ENCODE measurements at places on chromosomes 2 and 18.

DNA sequence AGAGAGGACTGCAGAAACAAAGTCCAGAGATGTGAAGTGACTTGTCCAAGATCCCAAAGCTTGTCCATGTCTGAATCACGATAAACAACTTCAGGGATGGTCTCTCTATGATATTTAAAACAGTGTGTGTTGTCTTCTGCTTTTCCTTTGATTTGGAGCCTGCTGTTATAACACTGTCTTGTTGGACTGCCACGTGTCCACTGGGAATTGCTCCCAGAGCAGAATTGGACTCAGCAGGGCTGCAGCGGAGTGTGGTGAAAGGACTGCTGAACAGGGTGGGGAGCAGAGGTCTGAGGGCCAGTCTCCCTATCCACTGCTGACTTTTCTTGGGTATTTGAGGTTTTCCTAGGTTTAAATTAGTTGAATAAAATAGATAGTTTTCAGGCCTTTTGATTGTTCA, 68.3 kb downstream of the IL1R2 start:
- no peak overlapping the region for H3K27ac ChIP-seq
- H3K27me3 ChIP-seq, result no peaks in the 10 kb centered on the region
- no peaks in the 10 kb centered on the region for H3K36me3 ChIP-seq
- peaks cover 43% of the 10 kb centered on the region for H3K4me1 ChIP-seq
- DNase-seq, result no peak

GRCh38 chr2:196963043-196963442, 36.5 kb upstream of the PGAP1 start:
- DNase-seq, result no peak
- no peaks in the 10 kb centered on the region for H3K4me1 ChIP-seq
- no peaks in the 10 kb centered on the region for H3K27me3 ChIP-seq
- no peak overlapping the region for H3K27ac ChIP-seq
- no peak overlapping the region for H3K4me3 ChIP-seq

GRCh38 chr18:2172881-2173280, 398.4 kb downstream of the METTL4 start:
- no peaks in the 10 kb centered on the region for H3K36me3 ChIP-seq
- H3K27me3 ChIP-seq, result no peaks in the 10 kb centered on the region
- H3K4me3 ChIP-seq, result no peak overlapping the region

DNA sequence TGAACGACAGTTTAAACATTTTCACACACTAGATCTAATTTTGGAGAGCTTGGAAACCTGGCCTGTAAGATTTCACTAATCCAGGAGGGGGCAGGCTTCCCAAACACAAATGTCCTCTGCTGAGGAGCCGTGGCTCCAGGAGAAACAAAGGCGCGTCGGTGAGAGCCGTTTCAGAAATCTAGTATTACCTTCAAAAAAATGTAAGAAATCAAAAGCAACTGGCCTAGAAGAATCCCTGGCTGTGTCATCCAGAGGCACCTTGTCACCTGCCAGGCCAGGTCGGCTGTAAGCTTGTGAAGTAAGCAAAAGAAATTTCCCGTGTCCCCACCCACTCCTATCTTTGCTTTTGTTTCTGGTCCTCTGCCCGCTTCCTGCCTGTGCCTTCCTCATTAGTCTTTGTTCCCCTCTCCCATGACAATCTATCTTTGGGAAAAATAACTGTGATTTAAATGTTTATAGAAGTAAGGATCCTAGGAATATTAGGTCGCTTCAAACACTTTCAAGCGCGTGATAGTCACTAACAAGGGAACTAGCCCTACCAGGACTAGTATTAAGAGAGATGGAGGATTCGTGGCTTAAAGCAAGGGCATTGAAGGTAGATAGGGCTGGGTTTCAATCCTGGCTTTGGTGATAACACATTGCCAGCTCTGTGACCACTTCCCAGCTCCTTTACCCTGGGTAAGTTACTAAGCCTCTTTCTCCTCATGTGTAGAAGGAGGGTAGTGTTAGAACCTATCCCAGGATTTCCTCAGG, 99.5 kb upstream of the STK39 start:
- H3K4me3 ChIP-seq, result peak overlapping the region; percentile 52
- no peak overlapping the region for H3K27ac ChIP-seq
- DNase-seq, result peak; percentile 68
- H3K36me3 ChIP-seq, result no peaks in the 10 kb centered on the region
- no peaks in the 10 kb centered on the region for H3K27me3 ChIP-seq

GRCh38 chr18:50111398-50111797, 83.5 kb downstream of the MYO5B start:
- no peaks in the 10 kb centered on the region for H3K27me3 ChIP-seq
- no peaks in the 10 kb centered on the region for H3K36me3 ChIP-seq
- peaks cover 3% of the 10 kb centered on the region for H3K4me1 ChIP-seq
- H3K4me3 ChIP-seq, result no peak overlapping the region

- H3K27ac ChIP-seq, result peak overlapping the region; percentile 72
- H3K4me1 ChIP-seq, result no peaks in the 10 kb centered on the region
- no peaks in the 10 kb centered on the region for H3K27me3 ChIP-seq
- peak overlapping the region; percentile 67 for H3K4me3 ChIP-seq
- peak; percentile 93 for DNase-seq
- H3K36me3 ChIP-seq, result no peaks in the 10 kb centered on the region
These were observed 48.5 kb downstream of the KCNIP3 start for GRCh38 chr2:95345563-95346230.

DNA sequence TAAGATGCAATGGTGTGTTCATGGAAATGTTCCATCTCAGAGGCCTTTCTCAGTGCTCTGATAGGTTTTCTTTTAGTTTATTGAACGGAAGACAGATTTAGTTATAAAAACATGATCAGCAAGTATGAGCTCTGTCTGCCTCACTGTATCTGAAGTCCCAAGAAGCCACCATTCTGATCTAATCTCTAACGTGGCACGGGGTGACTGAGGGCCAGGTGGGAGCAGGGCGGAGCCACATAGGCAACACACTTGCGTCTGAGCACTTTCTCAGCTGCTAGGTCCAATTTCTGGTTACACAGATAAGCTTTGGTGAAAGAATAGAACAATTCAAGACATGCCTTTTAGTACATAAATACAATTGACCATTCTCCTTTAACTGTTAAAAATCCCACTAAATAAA, 60.4 kb downstream of the SNTG2 start:
- H3K4me3 ChIP-seq, result no peak overlapping the region
- DNase-seq, result no peak
- no peak overlapping the region for H3K27ac ChIP-seq
- no peaks in the 10 kb centered on the region for H3K27me3 ChIP-seq

GRCh38 chr2:2260696-2261268, 70.3 kb downstream of the MYT1L start:
- no peaks in the 10 kb centered on the region for H3K27me3 ChIP-seq
- no peak overlapping the region for H3K27ac ChIP-seq
- DNase-seq, result no peak
- no peaks in the 10 kb centered on the region for H3K4me1 ChIP-seq
- H3K4me3 ChIP-seq, result no peak overlapping the region

GRCh38 chr2:43196768-43197587, 29.4 kb downstream of the ZFP36L2 start:
- DNase-seq, result no peak
- no peak overlapping the region for H3K4me3 ChIP-seq
- H3K27ac ChIP-seq, result no peak overlapping the region
- no peaks in the 10 kb centered on the region for H3K4me1 ChIP-seq
- H3K27me3 ChIP-seq, result no peaks in the 10 kb centered on the region

- H3K36me3 ChIP-seq, result no peaks in the 10 kb centered on the region
- no peak overlapping the region for H3K27ac ChIP-seq
- DNase-seq, result peak; percentile 54
- H3K4me3 ChIP-seq, result peak overlapping the region; percentile 35
- H3K4me1 ChIP-seq, result peaks cover 20% of the 10 kb centered on the region
These were observed 567 bp downstream of the TMEM200C start for GRCh38 chr18:5894611-5895298.

GRCh38 chr2:110955556-110955955, 165.2 kb upstream of the BCL2L11 start:
- H3K4me1 ChIP-seq, result no peaks in the 10 kb centered on the region
- no peak for DNase-seq
- H3K27me3 ChIP-seq, result no peaks in the 10 kb centered on the region

GRCh38 chr2:131657895-131658768, 130.4 kb downstream of the CCDC74A start:
- H3K27ac ChIP-seq, result no peak overlapping the region
- no peak overlapping the region for H3K4me3 ChIP-seq
- H3K4me1 ChIP-seq, result no peaks in the 10 kb centered on the region
- H3K36me3 ChIP-seq, result no peaks in the 10 kb centered on the region

GRCh38 chr2:88019985-88020384, 3.6 kb upstream of the RNU2-63P start:
- no peaks in the 10 kb centered on the region for H3K27me3 ChIP-seq
- DNase-seq, result no peak
- no peak overlapping the region for H3K27ac ChIP-seq
- no peaks in the 10 kb centered on the region for H3K36me3 ChIP-seq
- peaks cover 3% of the 10 kb centered on the region for H3K4me1 ChIP-seq
- H3K4me3 ChIP-seq, result no peak overlapping the region

GRCh38 chr2:31324016-31324633, 90.2 kb downstream of the EHD3 start:
- no peak for DNase-seq
- no peaks in the 10 kb centered on the region for H3K36me3 ChIP-seq
- peak overlapping the region; percentile 24 for H3K27ac ChIP-seq
- peak overlapping the region; percentile 18 for H3K4me3 ChIP-seq
- H3K27me3 ChIP-seq, result no peaks in the 10 kb centered on the region

All from tibial artery (tissue), 4 donors.